Smooth muscle cell of the pulmonary artery (primary cell): ENCODE measurements at places on chromosomes 1 and 21. TPM values are rescaled to one million over a fixed set of nuclear protein-coding genes. Genes with fewer than 3 reads are reported as not detected.

The CFAP74 gene
- total RNA-seq = not detected in 2 replicates

The S100A7A gene
- not detected in 2 replicates for total RNA-seq

The GRIK1 gene
- 0.07 TPM in 1 of 2 replicates, not detected in the other for total RNA-seq

The CHAF1B gene
- 1.2 and 1.6 TPM in 2 replicates for total RNA-seq

The KCND3 gene
- 0.53 and 4.0 TPM in 2 replicates for total RNA-seq

The PROK1 gene
- total RNA-seq = not detected in 2 replicates

The YIPF1 gene
- total RNA-seq = 20.7 and 22.9 TPM in 2 replicates

The HCRTR1 gene
- total RNA-seq = not detected in 2 replicates

The MMP23B gene
- total RNA-seq = 3.8 and 8.2 TPM in 2 replicates

The TSPEAR gene
- not detected in 2 replicates for total RNA-seq

The ZBTB7B gene
- total RNA-seq = 27.9 and 31.9 TPM in 2 replicates

The PWP2 gene
- total RNA-seq = 6.1 and 27.1 TPM in 2 replicates

The AIRE gene
- 0.03 and 0.07 TPM in 2 replicates for total RNA-seq

The PGBD2 gene
- total RNA-seq = 7.2 and 9.0 TPM in 2 replicates
